ENCODE measurements at places on chromosomes 5 and 9.

DNA sequence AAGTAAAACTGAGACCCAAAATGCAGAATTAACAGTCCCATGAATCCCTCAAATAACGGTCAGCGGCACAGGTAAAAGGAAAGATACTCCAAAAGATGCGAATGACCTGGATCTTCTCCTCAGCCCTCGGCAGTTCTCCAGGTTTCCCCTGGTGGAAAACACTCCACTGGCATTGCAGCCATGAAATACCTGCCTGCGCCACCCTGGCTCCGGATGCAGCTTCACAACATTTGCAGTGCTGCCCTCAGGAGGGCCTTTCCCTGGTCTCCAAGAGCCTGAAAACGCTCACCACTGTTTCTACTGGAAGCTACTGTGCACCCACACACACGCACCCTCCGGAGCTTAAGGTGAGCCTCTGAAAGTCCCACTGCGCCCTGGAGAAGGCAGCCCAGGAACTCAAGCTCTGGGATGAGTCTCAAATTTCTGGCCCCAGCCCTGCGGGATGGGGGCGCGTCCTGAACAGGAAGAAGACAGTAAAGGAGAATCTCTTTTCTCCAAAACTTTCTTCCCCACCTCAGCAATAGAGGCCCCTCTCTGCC lies 612 bp downstream of the UGT3A2 start:
- DNase-seq = no peak

DNA sequence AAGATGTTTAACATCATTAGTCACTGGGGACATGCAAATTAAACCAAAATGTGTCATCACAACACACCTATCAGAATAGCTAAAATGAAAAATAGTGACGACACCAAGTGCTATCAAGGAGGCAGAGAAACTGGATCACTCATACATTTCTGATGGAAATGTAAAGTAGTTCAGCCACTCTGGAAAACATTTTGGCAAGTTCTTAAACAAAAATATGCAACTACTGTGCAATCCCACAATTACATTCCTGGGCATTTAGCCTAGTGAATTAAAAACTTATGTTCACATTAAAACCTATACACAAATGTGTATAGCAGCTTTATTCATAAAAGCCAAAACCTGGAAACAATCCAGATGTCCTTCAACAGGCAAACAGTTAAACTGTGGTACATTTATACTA lies 53.1 kb downstream of the SVEP1 start:
- no peak for DNase-seq

- DNase-seq = no peak
These were observed 25.7 kb upstream of the RIOK2 start for GRCh38 chr5:97208714-97209113.

GRCh38 chr9:127612939-127613582 lies 984 bp downstream of the STXBP1 start:
- peak; percentile 52 for DNase-seq

DNA sequence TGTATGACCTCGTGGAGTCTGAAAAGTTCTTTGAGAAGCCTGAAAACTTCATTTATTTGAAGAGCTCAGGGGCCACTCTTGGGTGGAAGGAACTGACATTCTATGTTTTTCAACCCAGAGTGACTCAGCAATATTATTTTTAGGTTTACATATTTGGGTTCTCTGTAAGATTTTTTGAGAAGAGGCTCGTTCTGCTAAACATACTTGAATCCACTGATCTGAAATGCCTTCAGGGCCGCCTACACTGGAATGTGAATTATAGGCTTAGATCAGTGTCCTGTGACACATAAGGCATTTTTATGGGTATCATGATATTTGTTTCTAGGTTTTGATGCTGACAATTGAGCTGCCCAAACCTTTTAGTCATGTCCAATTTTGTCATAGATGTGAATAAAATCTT lies 86.2 kb downstream of the PSAT1 start:
- DNase-seq = peak; percentile 10

GRCh38 chr9:97809666-97810344 lies 43.2 kb upstream of the FOXE1 start:
- DNase-seq = no peak

- DNase-seq = peak; percentile 32
These were observed 20.4 kb upstream of the CYFIP2 start for GRCh38 chr5:157245476-157245875.

GRCh38 chr9:95297316-95297715 lies 20.2 kb downstream of the FANCC start:
- DNase-seq = no peak

DNA sequence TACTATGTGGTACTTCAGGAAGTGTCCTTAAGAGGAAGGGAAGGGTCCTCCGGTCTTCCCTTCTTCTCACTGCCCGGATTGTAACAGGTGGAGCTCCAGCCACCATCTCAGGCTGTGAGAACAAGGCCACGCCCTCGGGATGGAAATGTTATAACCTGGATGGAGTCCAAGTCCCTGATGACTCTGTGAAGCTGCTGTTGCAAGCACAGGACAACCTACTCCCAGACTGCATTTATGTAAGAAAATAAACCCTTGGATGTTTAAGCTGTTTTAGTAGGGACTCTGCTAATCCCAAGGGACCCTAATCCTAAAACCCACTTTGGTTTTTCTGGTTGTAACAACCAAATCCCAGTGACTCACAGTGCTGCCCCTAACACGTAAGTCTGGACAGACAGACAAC lies 221.6 kb downstream of the ACTL7B start:
- DNase-seq = no peak

GRCh38 chr9:91427873-91428272 lies 4.2 kb upstream of the NFIL3 start:
- no peak for DNase-seq

DNA sequence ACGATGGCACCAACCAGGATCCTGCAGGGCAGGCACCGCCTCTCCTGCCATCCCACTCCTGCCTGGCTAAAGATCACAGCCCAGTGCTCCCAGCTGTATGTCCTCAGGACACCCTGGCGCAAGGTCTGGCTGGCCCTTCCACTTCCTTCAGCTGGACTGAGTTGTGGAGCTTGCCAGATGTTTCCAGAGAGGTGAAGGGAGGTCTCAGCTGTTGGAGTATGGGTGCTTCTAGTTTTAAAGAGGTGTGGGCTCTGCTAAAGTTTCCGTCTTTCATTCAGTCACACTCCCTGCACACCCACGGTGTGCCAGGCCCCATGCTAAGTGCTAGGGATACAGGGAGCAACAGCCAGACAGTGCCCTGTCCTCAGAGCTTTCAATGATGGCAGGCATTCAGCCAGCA lies 34.1 kb downstream of the C5orf15 start:
- DNase-seq = no peak

DNA sequence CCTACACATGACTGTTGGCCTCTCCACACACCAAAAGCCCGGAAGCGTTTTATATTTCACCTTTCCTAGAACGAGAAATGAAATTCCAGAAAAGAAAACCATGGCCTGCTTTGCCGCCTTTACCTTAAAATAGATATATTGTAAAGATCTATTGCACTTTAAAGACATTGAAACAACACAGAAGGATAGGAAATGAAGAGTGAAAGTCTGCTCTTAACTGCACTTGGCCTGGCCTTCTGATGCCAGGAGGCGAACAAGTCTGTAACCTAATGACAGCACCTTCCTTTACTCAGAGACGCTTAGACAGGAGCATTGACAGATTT lies 6.7 kb downstream of the PRDM6 start:
- DNase-seq = no peak
